Uterus (tissue), 4 donors: ENCODE measurements at places on chromosomes 1 and 21. TPM values are rescaled to one million over a fixed set of nuclear protein-coding genes. Genes with fewer than 3 reads are reported as not detected.

- DNase-seq = no peak
These were observed 7.1 kb downstream of the GPR157 start for GRCh38 chr1:9121496-9122409.

DNA sequence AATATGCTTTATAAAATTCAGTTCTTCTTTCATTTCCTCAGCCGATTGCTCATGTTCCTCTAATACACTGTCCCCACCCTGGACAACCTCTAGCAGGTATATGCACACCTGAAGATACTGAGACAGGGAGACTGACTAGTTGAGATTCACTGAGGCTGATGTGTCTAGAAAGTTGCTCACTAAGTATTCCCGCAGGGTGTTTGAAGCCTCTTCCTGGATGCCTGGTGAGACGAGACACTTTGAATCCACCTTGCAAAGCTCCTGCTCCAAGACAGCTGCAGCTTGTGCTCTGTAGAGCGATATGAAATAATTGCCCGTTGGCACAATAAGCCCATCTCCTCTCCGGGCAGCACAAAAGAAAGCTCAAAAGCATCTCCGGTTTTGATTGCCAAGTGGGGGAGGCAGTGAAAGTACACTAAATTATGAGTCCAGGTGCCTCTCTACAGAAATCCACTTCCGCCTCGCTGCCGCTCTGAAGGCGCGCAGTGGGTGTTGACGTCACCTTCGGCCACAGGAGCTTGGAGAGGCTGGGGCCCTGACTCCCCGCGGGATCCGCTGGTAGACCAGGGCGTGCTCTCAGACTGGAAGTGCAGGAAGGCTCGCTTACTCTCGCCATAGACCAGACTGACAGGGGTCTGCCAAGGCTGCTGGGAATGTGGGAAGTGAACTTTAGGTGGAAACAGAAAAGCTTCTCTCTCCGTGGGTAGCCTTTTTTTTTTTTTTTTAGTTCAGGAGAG is 46.3 kb downstream of the GPA33 start:
- DNase-seq = peak; percentile 51

The OR2M4 gene
- not detected for total RNA-seq

The TMPRSS15 gene
- total RNA-seq = not detected

- DNase-seq = no peak
These were observed 6.4 kb downstream of the HUNK start for GRCh38 chr21:31879241-31879650.

GRCh38 chr1:160284220-160284781 is 632 bp downstream of the PEX19 start:
- DNase-seq = no peak
